Adrenal gland (tissue), 19 donors: ENCODE measurements at places on chromosomes 6 and 20. TPM values are rescaled to one million over a fixed set of nuclear protein-coding genes. Genes with fewer than 3 reads are reported as not detected.

The C6orf58 gene
- not detected for total RNA-seq

GRCh38 chr6:6434151-6434550 lies 113.7 kb upstream of the F13A1 start:
- DNase-seq = no peak

The CDK19 gene
- total RNA-seq = 8.2 TPM

- no peak for DNase-seq
Measured at GRCh38 chr6:35432291-35432690, 19.8 kb upstream of the FANCE start.

- DNase-seq = no peak
Measured at GRCh38 chr6:24403501-24403824, 727 bp downstream of the MRS2 start.

The C6orf15 gene
- total RNA-seq = not detected

The WFDC12 gene
- total RNA-seq = not detected

GRCh38 chr6:16316741-16317251 lies 78.4 kb downstream of the GMPR start:
- DNase-seq = no peak

DNA sequence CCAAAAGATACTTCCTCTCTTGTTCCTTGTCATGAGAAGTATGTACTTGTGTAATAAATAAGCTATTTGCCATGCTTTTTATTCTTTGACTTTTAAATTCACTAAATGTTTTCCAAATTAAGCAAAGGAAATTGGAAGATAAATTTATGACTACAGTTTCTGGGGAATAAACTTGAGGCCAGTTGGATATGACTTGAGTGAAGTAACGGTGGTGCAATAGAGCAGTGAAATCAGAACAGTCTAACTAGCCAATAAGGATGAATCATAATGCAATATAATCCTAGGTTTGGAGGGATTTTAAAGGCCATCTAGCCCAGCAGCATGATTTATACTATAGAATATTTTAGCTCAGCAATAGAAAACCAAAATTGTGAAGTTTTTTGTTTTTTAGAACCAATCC lies 183.8 kb upstream of the TCF21 start:
- no peak for DNase-seq

The RRBP1 gene
- total RNA-seq = 110 TPM

GRCh38 chr20:51500936-51501335 lies 41.6 kb downstream of the NFATC2 start:
- no peak for DNase-seq

The SPATA2 gene
- total RNA-seq = 9.3 TPM

DNA sequence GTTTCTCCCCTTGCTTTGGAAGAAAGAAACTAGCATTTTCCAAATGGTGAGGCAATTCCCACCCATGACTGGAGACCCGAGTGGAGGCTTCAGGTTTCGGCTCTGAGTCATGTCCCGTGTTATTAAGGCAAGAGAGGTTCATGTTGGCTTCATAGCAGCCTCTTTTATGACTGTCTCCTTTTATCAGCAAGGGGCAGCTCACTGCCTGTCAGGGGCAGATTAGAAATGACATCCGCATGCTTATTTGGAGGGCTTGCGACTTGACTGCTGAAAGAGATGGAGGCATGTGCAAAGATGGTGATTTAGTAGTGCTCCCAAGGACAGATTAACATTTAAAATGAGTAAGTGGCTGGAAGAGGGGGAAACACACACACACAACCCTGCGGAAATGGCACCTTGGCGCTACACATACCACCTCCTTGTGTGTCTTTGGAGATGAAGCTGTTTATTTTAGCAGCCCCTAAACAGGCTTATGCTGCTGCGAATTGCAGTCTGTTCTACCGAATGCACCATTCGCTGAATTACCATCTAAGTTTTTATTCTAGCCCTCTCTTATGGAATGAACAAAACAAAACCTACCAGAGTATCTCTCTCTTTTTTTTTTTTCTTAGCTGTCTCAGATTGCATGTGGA lies 52.1 kb upstream of the VSTM2L start:
- DNase-seq = no peak

DNA sequence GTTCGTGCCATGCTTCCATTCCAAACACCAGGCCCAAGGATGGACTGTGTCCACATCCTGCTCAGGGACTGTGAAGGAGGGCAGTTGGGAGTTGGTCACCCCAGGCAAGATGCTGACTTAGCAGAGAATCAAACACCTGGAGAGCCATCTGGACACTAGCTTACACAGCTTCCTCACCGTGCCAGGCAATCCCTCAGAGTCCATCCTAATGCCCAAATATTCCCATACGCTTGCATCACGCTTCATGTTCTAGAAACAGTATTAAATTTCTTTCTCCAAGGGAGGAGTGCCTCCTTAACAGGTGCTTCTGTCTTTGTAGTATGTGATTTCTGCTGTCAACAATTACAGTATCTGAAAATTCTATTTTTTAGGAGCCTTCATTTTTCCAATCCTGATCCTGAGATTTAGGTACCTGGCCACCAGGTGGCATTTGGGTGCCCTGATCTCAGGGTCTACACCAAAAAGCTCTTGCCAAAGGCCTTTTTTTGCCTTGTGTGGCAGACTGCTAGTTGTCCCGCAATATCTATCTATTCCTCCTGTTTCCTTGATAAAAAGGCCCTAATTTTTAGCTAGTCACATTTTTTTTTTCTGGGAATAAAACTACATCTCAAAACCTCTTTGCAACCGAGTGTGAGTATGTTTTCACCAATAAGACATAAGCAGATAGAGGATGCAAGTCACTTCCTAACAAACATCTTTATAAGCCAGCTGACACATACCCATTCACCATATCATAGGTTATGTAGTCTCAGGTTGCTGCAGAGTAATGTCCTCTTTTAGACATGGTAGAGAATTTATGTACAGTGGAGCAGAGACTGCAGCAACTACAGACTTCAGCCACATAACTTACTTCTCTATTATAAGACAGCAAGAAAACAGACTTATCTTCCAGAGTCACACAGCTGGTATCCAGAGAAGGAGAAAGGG lies 85.0 kb downstream of the PREP start:
- DNase-seq = no peak

The TGM2 gene
- total RNA-seq = 13.4 TPM

GRCh38 chr6:9537381-9537780 lies 877.5 kb downstream of the TFAP2A start:
- DNase-seq = no peak

DNA sequence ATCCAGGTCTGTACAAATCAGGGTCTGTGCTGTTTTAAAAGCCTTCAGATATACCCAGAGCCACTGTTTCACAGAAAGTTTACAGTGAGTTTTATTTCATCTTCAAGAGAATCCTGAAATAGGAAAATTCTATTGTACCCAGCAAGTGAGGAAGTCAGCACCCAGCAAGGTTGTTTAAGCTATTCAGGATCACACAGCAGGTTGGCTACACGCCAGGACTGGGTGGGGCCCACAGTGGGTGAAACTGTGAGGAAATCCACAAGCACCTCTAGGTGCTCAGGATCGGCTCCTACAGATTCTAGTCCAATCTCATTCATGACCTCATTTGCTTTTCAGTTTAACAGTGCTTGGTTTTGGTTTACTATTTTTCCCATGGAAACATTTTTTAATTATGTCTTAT lies 128.9 kb downstream of the SYNDIG1 start:
- DNase-seq = no peak

The MOCS1 gene
- total RNA-seq = 24.3 TPM

DNA sequence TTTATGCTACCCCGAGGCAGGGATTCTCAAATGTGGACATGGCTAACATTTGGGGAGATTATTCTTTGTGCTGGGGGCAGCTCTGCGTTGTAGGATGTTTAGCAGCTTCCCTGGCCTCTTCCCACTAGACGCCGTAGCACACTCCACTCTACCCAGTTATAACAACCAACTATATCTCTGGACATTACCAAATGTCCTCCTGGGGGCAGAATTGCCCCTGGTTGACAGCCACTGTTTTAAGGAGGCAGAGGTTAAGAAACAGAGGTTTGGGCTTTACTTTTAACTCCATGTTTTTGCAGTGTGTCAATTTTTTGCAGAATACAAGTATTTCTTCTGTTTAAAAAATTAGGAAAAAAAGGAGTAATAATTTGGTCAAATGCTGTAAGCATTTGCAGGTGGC lies 56.2 kb upstream of the BMP6 start:
- DNase-seq = no peak
